ENCODE measurements at places on chromosomes 6 and 20. TPM values are rescaled to one million over a fixed set of nuclear protein-coding genes. Genes with fewer than 3 reads are reported as not detected.

Gene CLIC5
- total RNA-seq, result 72.8 TPM

Gene KCNK16
- total RNA-seq, result not detected

DNA sequence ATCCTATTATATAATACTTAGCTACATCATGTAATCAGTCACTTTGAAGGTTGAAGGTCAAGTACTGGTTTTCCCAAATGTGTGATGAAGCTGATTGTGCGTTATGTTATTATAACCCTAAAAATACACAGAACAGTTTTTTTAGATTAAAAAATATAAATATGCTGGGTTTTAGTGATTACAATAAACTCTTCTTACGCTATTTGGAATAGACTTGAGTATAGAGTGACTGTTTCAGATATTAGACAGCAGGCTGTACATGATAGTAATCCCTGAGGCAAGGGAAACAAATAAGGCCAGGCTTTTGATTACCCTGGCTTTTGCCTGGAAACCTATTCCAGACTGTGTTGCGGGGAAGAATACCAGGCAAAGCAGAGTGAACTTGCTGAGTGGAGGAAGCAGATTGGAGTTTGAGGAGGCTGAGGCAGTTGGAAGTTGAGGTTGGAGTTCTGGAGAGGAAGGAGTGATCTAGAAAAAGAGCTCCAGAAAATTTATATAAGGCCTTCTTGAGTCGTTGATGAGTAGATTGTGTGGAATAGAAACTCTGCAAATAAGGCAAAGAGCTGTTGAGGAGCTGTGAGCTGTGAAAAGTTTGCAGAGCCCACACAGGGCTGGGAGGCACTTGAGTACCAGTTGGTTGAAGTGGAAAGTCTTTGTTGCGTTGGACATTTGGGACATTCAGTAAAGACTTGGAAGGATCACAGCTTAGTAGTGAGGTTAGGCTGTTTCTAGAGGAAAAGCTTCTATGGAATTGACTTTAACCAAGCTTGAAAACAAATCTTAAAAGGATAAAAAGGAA lies 26.4 kb downstream of the MAP3K4 start:
- DNase-seq, result no peak
- no peaks in the 10 kb centered on the region for H3K4me1 ChIP-seq
- H3K4me3 ChIP-seq, result no peak overlapping the region
- no peaks in the 10 kb centered on the region for H3K36me3 ChIP-seq

DNA sequence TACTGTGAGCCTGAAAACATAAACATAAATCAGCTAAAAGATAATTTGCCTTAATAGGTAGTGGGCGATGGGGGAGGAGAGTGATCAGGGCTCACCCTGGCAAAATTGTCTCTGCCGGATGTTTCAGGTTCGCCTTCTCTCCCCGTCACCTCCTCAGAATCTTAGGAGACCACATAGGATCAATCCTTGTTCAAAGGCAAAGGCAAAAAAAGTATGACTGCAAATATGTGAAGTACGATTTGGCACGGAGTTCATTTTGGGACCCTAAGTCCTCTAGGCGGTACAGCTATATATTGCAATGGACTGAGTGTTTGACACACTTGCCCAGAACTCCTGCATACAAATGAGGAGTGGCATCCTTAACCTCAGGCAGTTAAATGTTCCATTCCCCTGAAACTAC lies 649.2 kb upstream of the FLRT3 start:
- no peak overlapping the region for H3K4me3 ChIP-seq
- H3K27me3 ChIP-seq, result no peaks in the 10 kb centered on the region
- peak overlapping the region; percentile 46 for H3K27ac ChIP-seq

DNA sequence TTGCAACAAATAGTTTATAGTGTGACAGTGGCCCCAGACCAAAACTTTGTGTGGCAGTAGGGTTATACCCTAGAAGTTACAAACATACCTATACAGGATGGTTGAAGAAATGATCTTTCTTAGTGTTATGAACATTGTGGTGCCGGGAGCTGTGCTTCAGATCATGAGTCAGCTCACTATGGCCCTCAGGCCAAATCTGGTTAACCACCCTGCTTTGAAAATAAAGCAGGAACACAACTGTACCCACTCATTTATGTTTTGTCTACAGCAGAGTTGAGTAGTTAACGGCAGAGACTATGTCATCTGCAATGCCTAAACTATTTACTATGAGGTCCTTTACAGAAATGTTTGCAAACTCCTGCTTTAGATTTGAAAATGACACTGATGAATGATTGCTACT lies 24.3 kb downstream of the AKAP7 start:
- no peaks in the 10 kb centered on the region for H3K27me3 ChIP-seq
- no peaks in the 10 kb centered on the region for H3K4me1 ChIP-seq
- no peak for DNase-seq

GRCh38 chr6:22102671-22103070 lies 194.2 kb downstream of the PRL start:
- H3K4me1 ChIP-seq, result no peaks in the 10 kb centered on the region
- no peak for DNase-seq
- H3K27ac ChIP-seq, result no peak overlapping the region
- H3K27me3 ChIP-seq, result no peaks in the 10 kb centered on the region
- H3K36me3 ChIP-seq, result no peaks in the 10 kb centered on the region

Gene BHLHE23
- not detected for total RNA-seq

Measured in colonic mucosa (tissue), 4 donors.